ENCODE measurements at places on chromosomes 16 and 17. TPM values are rescaled to one million over a fixed set of nuclear protein-coding genes. Genes with fewer than 3 reads are reported as not detected.
A peak's percentile ranks its signal among the peaks of the same experiment; 100 is the strongest.

FASN gene
- 388 TPM for total RNA-seq

DNA sequence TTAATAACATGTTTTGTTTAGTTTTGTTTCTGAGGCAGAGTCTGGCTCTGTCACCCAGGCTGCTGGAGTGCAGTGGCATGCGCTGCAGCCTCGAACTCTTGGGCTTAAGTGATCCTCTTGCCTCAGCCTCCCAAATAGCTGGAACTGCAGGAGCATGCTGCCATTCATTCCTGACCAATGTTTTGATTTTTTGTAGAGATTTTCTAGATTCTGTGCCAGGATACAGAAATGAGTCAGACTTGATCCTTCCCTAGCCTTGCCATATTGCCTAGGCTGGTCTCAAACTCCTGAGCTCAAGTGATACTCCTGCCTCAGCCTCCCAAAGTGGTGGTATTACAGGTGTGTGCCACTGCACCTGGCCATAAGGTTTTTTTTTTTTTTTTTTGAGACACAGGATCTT lies 17.7 kb downstream of the TAOK1 start:
- no peak overlapping the region for H3K4me3 ChIP-seq
- H3K27ac ChIP-seq, result no peak overlapping the region
- H3K4me1 ChIP-seq, result no peaks in the 10 kb centered on the region
- no peak for DNase-seq
- no peaks in the 10 kb centered on the region for H3K27me3 ChIP-seq
- H3K36me3 ChIP-seq, result no peaks in the 10 kb centered on the region

CDYL2 gene
- 7.8 TPM for total RNA-seq

TP53TG3D gene
- total RNA-seq, result not detected

GRCh38 chr16:68097895-68098294 lies 12.7 kb downstream of the NFATC3 start:
- no peaks in the 10 kb centered on the region for H3K36me3 ChIP-seq
- no peaks in the 10 kb centered on the region for H3K27me3 ChIP-seq
- H3K4me1 ChIP-seq, result no peaks in the 10 kb centered on the region
- no peak overlapping the region for H3K27ac ChIP-seq
- DNase-seq, result no peak
- H3K4me3 ChIP-seq, result no peak overlapping the region

GRCh38 chr16:12902511-12903372 lies 1.3 kb downstream of the SHISA9 start:
- H3K36me3 ChIP-seq, result no peaks in the 10 kb centered on the region
- H3K4me1 ChIP-seq, result peaks cover 29% of the 10 kb centered on the region
- H3K27me3 ChIP-seq, result no peaks in the 10 kb centered on the region
- DNase-seq, result no peak
- no peak overlapping the region for H3K4me3 ChIP-seq
- H3K27ac ChIP-seq, result no peak overlapping the region

GRCh38 chr16:73405851-73406250 lies 357.9 kb upstream of the ZFHX3 start:
- no peak overlapping the region for H3K4me3 ChIP-seq
- H3K27ac ChIP-seq, result no peak overlapping the region
- H3K36me3 ChIP-seq, result no peaks in the 10 kb centered on the region
- DNase-seq, result no peak

DNA sequence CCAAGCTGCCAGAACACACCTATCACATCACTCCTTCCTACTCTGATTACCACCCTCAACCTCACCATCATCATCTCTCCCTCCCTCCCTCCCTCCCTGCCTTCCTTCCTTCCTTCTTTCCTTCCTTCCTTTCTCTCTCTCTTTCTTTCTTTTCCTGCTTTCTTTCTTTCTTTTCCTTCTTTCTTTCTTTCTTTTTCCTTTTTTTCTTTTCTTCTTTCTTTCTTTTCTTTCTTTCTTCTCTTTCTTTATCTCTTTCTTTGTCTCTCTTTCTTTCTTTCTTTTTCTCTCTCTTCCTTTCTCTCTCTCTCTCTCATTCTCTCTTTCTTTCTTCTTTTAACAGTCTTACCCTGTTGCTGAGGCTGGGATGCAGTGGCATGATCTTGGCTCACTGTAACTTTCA lies 59.2 kb downstream of the CACNG3 start:
- no peak overlapping the region for H3K27ac ChIP-seq
- no peak for DNase-seq
- no peaks in the 10 kb centered on the region for H3K36me3 ChIP-seq
- no peaks in the 10 kb centered on the region for H3K4me1 ChIP-seq
- no peak overlapping the region for H3K4me3 ChIP-seq

DNA sequence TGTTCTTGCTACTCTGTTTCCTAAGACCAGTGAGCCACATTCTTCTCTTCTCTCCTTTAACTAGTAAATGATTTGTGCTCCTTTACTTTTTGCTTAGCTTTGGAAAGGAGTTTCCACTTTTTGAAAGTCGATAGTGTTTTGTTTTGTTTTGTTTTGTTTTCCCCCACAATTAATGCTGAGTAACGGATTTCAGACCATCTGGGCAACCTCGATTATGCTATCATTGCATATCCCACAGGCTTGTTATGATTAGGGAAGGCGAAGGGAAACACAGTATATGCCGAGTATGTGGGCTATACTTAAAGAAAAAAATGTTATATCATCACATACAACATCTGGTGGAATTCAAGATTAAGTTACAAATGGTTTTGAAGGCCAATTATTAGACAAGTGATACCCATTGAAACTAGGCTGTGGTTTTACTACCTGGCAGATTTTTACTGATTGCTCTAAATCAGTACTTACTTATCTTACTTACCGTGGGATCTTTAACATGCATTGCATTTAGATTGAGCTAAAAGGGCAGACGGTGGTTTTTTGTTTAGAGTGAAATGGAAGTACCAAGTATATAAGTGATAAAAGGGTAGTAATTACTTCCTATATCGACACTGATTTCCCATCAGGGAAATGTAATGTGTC lies 361.3 kb upstream of the SOX9 start:
- no peaks in the 10 kb centered on the region for H3K4me1 ChIP-seq
- no peaks in the 10 kb centered on the region for H3K27me3 ChIP-seq
- no peak overlapping the region for H3K27ac ChIP-seq
- DNase-seq, result no peak

DNA sequence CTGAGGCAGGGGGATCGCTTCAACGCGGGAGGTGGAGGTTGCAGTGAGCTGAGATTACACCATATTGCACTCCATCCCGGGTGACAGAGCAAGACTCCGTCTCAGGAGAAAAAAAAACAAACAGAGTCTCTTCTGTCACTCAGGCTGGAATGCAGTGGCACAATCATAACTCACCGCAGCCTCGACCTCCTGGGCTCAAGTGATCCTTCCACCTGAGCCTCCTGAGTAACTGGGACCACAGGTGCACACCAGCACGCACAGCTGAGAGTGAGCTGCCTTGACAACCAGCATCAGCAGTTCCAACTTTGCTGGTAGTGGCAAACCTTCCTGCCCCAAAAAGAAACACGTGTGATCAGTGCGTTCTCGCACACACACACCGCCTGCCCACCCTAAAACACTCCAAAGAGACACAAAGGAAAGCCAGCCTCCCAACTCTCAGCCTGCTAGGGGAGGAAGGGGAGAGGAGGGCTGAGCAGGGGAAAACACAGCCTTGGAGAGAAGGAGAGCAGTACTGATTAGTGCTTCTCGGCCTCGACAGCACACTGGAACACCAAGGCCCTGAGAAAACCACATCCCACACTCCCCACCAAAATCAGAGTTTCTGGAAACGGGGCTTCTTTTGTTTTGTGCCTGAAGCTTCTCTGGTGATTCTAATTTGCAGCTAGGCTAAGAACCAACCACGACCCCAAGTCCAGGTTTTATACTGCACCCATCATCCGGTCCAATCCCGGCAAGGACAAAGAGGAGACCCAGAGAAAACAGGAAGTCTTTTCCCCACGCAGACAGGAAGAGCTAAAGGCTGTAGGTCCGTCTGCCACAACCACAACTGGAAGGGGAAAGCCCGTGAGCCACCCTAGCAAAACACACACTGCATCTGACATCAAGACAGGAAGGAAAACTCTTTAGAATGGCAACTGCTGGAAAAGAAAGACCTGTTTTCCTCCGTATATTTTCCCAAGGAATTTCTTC lies 28.8 kb downstream of the ZCCHC14 start:
- no peak overlapping the region for H3K4me3 ChIP-seq
- peak overlapping the region; percentile 90 for H3K27ac ChIP-seq
- peak; percentile 37 for DNase-seq
- peaks cover 52% of the 10 kb centered on the region for H3K4me1 ChIP-seq

- no peaks in the 10 kb centered on the region for H3K36me3 ChIP-seq
- H3K27ac ChIP-seq, result no peak overlapping the region
- no peaks in the 10 kb centered on the region for H3K27me3 ChIP-seq
These were observed 2.5 kb downstream of the FLYWCH1 start for GRCh38 chr16:2914233-2914632.

GRCh38 chr17:76793775-76794174 lies 55.9 kb downstream of the MFSD11 start:
- H3K36me3 ChIP-seq, result no peaks in the 10 kb centered on the region
- H3K4me3 ChIP-seq, result no peak overlapping the region
- H3K4me1 ChIP-seq, result peaks cover 13% of the 10 kb centered on the region
- H3K27ac ChIP-seq, result no peak overlapping the region
- DNase-seq, result no peak

IRX5 gene
- 0.26 TPM for total RNA-seq

CBFA2T3 gene
- total RNA-seq, result 16.2 TPM

DNA sequence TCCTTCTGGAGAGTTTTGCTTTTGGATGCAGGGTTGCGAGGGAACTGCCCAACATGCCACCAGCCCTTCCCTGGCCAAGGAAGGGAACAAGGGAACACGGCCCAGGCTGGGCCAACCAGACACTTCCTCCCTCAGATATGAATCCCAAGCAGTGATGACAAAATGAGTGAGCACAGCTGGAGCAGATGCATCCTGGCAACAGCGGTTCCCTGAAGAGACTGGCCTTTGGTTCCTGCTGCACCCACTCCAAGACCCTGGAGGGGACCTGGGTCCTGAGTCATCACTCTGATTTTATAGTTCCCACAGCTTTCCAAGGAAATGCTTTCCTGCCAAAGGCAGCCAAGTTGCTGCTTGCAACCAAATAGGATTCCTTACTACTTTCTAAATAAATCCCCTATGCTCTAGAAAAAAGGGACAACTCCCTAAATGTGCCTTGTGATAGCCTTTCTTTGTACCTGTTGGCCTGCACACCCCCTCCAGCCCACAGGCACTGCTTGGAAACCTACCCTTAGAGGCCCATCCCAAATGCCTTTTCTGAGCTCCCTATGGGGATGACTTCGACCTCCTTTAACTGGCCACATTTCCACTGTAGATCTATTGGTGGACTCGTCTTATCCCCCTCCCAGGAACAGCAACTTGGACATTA lies 5.3 kb downstream of the ST3GAL2 start:
- no peak overlapping the region for H3K4me3 ChIP-seq
- H3K27ac ChIP-seq, result peak overlapping the region; percentile 1
- peak; percentile 22 for DNase-seq
- H3K4me1 ChIP-seq, result peaks cover 34% of the 10 kb centered on the region
- no peaks in the 10 kb centered on the region for H3K27me3 ChIP-seq

GRCh38 chr16:87461466-87461991 lies 31.3 kb downstream of the ZCCHC14 start:
- DNase-seq, result peak; percentile 98
- H3K36me3 ChIP-seq, result no peaks in the 10 kb centered on the region
- no peaks in the 10 kb centered on the region for H3K27me3 ChIP-seq
- H3K4me3 ChIP-seq, result no peak overlapping the region
- peaks cover 50% of the 10 kb centered on the region for H3K4me1 ChIP-seq

GRCh38 chr16:76576526-76576925 lies 299.3 kb downstream of the CNTNAP4 start:
- DNase-seq, result no peak
- H3K4me1 ChIP-seq, result no peaks in the 10 kb centered on the region
- no peaks in the 10 kb centered on the region for H3K36me3 ChIP-seq

GRCh38 chr16:4510747-4511426 lies 27.7 kb downstream of the CDIP1 start:
- no peak overlapping the region for H3K4me3 ChIP-seq
- no peak overlapping the region for H3K27ac ChIP-seq
- H3K27me3 ChIP-seq, result no peaks in the 10 kb centered on the region
- peaks cover 29% of the 10 kb centered on the region for H3K4me1 ChIP-seq
- H3K36me3 ChIP-seq, result peaks cover 7% of the 10 kb centered on the region
- DNase-seq, result no peak

- no peaks in the 10 kb centered on the region for H3K36me3 ChIP-seq
- no peak overlapping the region for H3K27ac ChIP-seq
- no peak overlapping the region for H3K4me3 ChIP-seq
- no peaks in the 10 kb centered on the region for H3K4me1 ChIP-seq
These were observed 470.7 kb upstream of the RBFOX1 start for GRCh38 chr16:6861815-6862477.

GRCh38 chr16:54072237-54072636 lies 214.3 kb downstream of the IRX3 start:
- H3K27ac ChIP-seq, result no peak overlapping the region
- no peaks in the 10 kb centered on the region for H3K4me1 ChIP-seq
- H3K27me3 ChIP-seq, result no peaks in the 10 kb centered on the region
- no peak for DNase-seq
- no peak overlapping the region for H3K4me3 ChIP-seq
- H3K36me3 ChIP-seq, result no peaks in the 10 kb centered on the region

DNA sequence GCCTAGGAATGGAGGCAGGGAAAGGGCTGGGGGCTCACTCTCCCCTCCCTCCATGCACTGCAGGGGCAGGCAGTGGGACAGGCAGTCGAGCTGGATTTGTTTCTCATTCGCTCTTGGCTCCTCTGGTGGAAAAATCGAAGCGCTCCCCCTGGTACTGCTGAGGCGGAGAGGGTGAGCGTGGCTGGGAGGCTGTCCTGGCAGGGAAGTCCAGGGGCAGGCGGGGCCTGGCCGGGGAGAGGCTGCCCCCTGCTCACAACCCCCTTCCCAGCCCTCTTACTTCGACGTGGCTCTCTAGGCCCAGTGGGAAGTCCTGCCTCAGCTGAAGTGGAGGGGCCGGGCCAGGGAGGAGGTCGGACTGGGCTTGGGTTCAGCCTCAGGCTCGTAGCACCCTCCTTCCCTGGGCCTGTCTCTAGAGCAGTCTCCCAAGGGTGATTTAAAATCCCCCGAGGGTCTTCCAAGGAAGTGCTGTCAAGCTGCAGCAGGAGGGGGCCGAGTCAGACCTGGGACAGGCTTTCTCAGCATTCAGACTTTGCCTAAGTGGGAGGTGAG lies 16.5 kb upstream of the TMEM92 start:
- no peaks in the 10 kb centered on the region for H3K27me3 ChIP-seq
- no peaks in the 10 kb centered on the region for H3K4me1 ChIP-seq
- H3K36me3 ChIP-seq, result no peaks in the 10 kb centered on the region
- H3K27ac ChIP-seq, result no peak overlapping the region
- H3K4me3 ChIP-seq, result no peak overlapping the region
- no peak for DNase-seq

GRCh38 chr17:77256710-77257109 lies 115.9 kb downstream of the SEC14L1 start:
- H3K27ac ChIP-seq, result no peak overlapping the region
- H3K27me3 ChIP-seq, result no peaks in the 10 kb centered on the region
- H3K4me3 ChIP-seq, result no peak overlapping the region
- DNase-seq, result no peak
- no peaks in the 10 kb centered on the region for H3K4me1 ChIP-seq

All from body of pancreas (tissue), 4 donors.